ENCODE measurements at places on chromosomes 7 and 10.

DNA sequence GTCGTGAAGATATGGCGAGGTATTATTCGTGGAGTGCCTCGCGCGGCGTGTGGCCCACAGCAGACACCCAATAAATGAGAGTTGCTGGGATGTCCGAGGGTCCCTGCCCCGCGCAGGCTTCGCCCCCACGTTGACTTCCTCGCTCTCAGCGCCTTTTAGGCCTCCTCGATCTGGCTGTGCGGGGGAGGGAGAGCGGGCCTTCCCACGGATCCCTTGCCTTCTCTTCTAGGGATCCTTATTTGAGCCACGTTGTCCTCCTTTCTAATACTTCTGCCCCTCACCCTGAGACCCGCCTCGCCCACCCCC lies 660 bp downstream of the VCL start:
- no peak for DNase-seq

GRCh38 chr10:133294189-133294588 lies 14.5 kb downstream of the TUBGCP2 start:
- DNase-seq = no peak

DNA sequence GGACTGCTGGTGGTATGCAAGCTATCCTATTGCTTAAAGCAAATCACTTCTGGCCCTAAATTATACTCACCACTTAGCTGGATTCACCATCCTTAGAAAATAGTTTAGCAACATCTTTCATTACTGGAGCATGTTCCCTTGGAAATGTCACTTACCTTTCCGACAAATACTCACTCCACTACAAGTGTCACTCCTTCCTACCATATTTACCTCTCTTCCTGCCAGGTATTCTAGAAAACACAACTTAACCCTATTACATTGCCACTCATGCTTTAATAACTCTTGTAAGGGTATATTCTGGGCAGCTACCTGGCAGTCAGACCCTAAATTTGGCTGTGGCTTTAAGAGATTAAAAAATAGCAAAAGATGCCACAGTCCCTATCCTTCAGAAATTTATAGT lies 37.5 kb upstream of the CTNNA3 start:
- DNase-seq = no peak

DNA sequence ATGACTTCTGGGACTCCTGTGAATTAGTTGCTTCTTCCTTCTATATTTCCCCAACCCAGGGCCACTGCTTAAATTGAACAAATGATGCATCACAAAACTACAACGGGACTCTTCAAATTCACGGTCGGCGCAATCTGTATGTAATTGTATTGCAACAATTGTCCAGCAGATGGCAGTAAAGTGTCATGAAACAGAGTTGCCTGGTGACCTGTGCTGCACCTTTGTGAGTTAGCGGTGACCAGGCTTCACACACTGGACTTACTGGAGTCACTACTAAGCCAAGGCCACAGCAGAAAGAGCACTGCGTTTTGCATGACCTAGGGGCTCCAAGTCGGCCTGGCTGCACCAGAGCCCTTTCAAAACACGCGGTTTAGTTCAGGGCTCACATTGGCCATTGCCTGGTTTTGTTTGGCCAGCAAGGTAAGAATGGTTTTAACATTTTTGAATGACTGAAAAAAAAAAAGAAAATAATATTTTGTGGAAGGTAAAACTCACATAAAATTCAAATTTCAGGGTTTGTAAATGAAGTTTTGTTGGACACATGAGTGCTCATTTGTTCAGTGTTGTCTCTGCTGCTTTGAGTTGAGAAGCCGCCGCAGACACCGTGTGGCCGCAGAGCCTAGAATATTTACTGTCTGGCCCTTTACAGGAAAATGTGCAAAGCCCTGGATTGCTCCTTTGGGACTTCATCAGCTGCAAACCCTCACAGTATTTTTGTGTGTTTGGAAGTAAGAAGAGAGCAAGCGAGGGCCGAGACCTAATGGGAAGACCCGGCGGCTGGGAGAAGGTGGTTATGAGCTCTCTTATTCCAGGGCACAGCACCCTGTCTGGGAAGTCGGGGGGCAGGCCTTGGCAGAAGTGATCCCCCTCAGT lies 23.2 kb upstream of the ZNF32 start:
- DNase-seq = peak; percentile 9

GRCh38 chr7:33986951-33987947 lies 81.9 kb downstream of the BMPER start:
- no peak for DNase-seq
